Body of pancreas (tissue), 4 donors: ENCODE measurements at places on chromosomes 1 and 21. TPM values are rescaled to one million over a fixed set of nuclear protein-coding genes. Genes with fewer than 3 reads are reported as not detected.

DNA sequence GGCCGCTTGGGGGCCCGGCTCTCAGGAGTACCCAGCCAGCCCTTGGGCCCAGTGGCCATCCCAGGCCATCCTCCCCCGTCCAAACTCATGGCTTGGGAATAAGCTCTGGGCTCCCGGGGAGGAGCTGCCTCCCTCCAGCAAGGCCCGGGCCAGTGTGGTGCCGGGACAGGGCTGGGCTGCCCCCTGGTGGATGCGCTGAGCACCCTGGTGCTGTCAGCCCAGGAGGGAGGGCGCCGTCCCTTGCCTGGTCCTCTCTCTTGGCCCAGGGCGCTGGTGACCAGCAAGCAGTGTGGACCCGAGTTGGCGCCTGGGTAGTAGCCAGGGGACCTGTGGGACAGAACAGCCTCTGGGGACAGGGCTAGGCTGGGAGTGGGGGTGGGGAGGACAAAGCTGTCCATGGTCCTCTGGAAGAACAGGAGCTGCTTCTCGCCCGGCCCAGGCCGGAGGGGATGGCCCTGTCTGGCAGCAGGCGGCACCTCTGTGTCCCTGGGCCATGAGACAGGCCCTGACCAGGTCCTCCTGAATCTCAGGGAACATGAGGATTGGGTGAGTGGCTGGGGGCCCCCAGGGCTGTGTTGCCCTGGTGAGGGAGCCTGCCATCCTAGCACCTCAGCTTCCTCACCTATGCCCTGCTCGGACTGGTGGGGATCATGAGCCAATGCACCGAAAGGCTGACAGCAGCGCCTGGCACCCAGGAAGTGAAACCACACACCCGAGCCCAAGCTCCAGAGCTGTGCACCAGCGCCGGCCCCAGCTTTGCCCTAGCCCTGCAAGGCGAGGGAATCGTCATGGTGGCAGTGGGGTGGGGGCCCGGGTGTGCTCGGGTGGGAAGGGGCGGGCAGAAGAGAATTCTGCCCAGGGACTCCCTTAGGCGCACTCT lies 9.4 kb downstream of the MORN1 start:
- DNase-seq = peak; percentile 80

DNA sequence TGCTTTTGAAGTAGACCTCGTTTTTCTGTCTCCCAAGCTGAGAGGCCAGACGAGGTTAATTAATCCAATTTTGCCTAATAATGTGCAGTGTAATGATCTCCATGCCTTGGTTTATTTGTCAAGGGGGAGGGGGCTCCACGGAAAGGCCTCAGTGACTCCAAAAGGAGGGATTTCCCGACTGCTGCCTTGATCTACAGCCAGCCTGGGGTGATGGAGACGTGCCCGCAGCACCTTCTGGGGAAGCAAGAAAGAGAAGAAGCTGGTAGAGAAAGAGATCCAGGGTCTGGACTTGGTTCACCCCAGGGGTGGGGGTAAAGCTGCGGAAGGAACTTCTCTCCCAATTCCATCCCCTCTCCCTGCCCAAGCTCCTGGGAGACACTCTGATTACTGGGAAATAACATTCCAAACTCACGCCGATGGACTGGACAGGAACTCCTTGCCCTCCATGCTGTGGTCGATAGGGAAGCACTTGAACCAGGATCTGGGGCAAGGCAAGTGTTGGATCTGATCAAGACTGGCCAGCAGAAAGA lies 44.1 kb upstream of the SIM2 start:
- DNase-seq = no peak

DNA sequence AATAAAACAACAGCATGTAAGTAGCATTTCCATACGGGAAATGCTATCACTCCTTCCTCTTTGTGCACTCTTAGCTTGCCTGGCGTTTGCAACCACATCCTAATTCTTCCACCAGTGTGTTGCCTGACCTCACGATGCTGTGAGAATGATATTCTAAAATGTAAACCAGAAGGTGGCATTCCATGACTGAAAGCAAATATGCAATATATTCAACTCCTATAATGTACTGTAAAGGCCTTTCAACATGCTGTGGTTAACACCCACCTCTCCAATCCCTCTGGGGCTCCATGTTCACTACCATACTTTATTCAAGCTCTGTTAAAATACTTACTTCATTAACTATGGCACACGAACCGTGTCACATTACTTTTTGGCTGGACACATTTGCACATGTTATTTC lies 420.6 kb upstream of the DEPDC1 start:
- DNase-seq = no peak

DNA sequence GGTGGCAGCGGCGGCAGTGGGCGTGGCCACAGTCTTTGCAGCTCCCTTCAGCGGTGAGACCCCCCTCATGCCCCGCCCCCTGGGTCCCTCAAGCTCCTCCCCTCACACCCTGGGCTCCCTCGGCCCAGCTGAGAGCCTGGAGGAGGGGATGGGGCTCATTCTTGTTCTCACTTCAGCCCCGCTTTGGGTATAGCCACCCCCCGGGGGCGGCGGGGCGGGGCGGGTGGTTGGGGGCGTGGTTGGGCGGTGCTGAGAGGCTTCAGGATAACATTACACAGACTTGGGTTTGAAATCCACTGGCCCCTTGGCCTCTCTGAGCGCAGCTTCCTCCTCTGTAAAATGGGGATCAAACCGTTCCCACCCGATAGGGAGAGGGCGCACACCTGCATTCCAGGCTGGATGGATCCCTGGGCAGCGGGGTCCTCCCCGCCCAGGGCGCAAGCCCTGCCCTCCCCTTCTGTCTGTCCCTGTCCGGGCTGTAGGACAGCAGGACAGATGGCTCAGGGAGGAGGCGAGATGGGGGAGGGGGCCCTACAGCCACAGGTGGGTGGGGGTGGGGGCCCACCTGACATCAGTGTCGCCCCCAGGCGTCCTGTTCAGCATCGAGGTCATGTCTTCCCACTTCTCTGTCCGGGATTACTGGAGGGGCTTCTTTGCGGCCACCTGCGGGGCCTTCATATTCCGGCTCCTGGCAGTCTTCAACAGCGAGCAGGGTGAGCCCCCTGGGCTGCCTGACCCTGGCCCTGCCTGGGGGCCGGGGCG lies 5.1 kb downstream of the CLCNKA start:
- peak; percentile 34 for DNase-seq

DNA sequence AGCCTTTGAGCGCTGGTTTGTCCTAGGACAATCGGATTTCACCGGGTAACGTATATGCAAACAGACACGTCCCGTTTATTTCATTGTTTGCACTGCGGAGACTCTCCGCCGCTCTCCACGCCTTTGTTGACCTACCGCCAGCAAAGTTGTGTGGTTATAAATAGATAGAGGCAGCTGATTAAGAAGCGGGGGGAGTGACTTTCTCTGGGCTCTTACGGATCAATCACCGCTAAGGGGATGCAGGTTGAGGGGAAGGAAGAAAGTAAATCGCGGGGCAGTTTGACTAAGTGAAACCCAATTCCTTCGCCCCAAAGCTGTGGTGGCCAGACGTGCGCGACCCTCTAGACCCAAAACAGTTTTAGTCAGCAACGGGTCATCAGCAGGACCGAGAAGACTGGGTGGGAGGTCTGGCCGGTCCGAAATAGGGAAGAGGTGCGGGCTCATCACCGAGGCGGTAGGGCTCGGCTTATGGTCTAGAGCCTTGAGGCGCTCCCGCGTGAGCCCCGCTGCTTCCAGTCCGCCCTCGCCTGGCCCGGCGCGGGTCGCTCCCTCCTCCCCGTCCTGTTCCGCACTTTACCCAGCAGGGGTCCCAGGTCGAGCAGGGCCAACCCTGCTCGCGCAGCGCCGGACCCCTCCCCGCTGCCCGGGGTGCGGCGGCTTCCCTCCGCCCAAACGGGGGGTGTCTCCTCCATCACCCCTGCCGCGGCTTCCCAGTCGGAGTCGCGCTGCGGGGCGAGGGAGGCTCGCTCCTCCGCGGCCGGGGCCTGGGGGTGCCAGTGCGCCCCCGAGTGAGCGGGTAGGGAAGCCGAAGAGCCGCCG lies 120.8 kb upstream of the RRP15 start:
- no peak for DNase-seq

Gene MX2
- total RNA-seq = 2.3 TPM

Gene CACNA1S
- total RNA-seq = not detected
